Endothelial cell (in vitro differentiated cells): ENCODE measurements at places on chromosomes 7 and 10. TPM values are rescaled to one million over a fixed set of nuclear protein-coding genes. Genes with fewer than 3 reads are reported as not detected.

The DNAJB6 gene
- 155 TPM for total RNA-seq

The CALML3 gene
- total RNA-seq, result not detected

The ZYX gene
- total RNA-seq, result 237 TPM

The CDHR3 gene
- 10.6 TPM for total RNA-seq

The NOS3 gene
- 102 TPM for total RNA-seq

The ENTPD7 gene
- total RNA-seq, result 16.5 TPM

The ZWINT gene
- 36.7 TPM for total RNA-seq

The MACC1 gene
- total RNA-seq, result 0.69 TPM

The TUBAL3 gene
- not detected for total RNA-seq

The PTN gene
- 1.7 TPM for total RNA-seq
